ENCODE measurements at places on chromosomes 5 and 9.

- no peak for DNase-seq
Observed at GRCh38 chr5:58362135-58362534, 97.8 kb downstream of the PLK2 start.

GRCh38 chr5:68762201-68762600 is 331.6 kb upstream of the SLC30A5 start:
- DNase-seq, result no peak

- DNase-seq, result peak; percentile 60
Observed at GRCh38 chr9:97954550-97954989, 16.6 kb upstream of the HEMGN start.

GRCh38 chr5:180922932-180923331 is 24.0 kb downstream of the BTNL8 start:
- DNase-seq, result no peak

Data from H54 (cell line).